ENCODE measurements at places on chromosomes 13 and 19.

- DNase-seq: no peak
- H3K27ac ChIP-seq: no peak overlapping the region
Measured at GRCh38 chr13:76790980-76791819, 95.0 kb downstream of the KCTD12 start.

DNA sequence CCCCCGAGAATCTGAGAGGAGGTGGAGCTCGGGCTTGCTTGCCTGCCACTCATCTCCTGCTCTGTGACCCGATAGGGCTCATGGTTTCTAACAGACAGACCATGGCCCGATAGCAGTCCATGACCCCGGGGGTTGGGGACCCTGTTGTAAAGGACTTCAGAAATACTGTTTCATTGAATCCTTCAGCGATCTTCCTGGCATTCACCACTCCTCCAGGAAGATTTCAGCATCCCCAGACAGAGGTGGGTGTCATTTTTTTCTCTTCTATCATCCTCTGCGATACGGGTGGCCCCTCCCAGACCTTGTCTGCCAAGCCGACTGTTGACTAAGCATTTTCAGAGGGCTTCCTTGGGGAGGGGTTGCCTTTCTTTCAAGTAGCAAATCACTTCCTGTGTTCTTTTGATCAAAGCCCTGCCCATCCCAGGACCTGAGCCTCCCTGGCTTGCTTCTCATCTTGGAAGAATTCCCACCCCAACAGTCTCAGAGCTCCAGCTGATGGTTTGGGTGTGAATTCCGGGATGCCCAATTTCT lies 1.7 kb downstream of the MYO1F start:
- H3K36me3 ChIP-seq: no peaks in the 10 kb centered on the region
- H3K4me1 ChIP-seq: peaks cover 12% of the 10 kb centered on the region
- H3K27me3 ChIP-seq: peaks cover 63% of the 10 kb centered on the region
- H3K27ac ChIP-seq: no peak overlapping the region

DNA sequence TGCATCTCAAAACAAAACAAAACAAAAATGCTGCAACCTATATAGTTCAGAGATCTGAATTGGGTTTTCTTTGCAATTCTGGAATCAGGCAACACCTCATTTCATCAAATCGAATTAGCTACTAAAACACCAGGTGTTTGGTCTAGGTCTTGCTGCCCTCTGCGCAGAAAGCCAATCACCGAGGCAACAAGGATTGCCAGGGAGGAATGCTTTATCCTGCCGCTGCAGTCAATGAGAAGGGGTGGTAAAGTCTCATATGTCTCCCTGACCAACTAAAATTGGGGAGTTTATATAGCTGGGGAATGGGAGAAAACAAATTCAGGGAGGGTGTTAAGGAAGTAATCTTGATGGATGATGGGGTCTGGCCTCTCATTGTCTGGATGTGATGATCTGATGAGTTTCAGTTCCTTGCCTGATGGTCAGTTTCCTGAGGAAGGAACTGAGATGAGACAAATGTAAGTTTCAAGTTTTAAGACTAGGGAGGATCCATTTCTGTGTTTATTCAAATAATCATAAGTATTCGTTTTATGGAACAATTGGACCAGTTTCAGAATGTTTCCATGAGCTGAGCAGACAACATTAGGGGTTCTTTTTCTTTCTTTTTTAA lies 5.0 kb upstream of the YJU2 start:
- H3K4me3 ChIP-seq: no peak overlapping the region
- no peak for DNase-seq
- peak overlapping the region; percentile 51 for H3K27ac ChIP-seq
- H3K4me1 ChIP-seq: peaks cover 13% of the 10 kb centered on the region

DNA sequence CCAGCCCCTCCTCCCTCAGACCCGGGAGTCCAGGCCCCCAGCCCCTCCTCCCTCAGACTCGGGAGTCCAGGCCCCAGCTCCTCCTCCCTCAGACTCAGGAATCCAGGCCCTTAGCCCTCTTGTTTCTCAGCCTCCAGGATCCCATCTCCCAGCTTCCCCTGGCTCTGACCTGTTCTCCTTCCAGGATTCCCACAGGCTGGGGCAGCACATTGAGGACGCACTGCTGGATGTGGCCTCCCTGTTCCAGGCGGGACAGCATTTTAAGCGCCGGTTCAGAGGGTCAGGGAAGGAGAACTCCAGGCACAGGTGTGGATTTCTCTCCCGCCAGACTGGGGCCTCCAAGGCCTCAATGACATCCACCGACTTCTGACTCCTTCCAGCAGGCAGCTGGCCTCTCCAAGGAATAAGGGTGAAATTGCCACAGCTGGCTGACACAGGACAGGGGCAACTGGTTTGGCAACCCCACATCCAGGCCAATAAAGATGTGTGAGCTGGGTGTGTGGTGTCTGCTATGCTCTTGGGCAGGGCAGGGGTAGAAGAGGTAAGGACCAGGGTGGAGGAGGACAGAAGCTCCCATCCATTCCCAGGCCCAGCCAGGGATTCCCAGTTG lies 22.4 kb downstream of the CPT1C start:
- H3K27ac ChIP-seq: no peak overlapping the region
- H3K4me3 ChIP-seq: no peak overlapping the region
- H3K27me3 ChIP-seq: peaks cover 31% of the 10 kb centered on the region
- no peaks in the 10 kb centered on the region for H3K36me3 ChIP-seq
- DNase-seq: no peak

GRCh38 chr13:39676315-39676876 lies 20.9 kb downstream of the COG6 start:
- no peaks in the 10 kb centered on the region for H3K27me3 ChIP-seq
- H3K36me3 ChIP-seq: no peaks in the 10 kb centered on the region
- H3K27ac ChIP-seq: no peak overlapping the region
- no peak overlapping the region for H3K4me3 ChIP-seq
- H3K4me1 ChIP-seq: no peaks in the 10 kb centered on the region

- H3K27ac ChIP-seq: no peak overlapping the region
- DNase-seq: no peak
- no peaks in the 10 kb centered on the region for H3K27me3 ChIP-seq
- H3K4me1 ChIP-seq: no peaks in the 10 kb centered on the region
- no peak overlapping the region for H3K4me3 ChIP-seq
Measured at GRCh38 chr13:67343777-67344176, 113.6 kb upstream of the PCDH9 start.

DNA sequence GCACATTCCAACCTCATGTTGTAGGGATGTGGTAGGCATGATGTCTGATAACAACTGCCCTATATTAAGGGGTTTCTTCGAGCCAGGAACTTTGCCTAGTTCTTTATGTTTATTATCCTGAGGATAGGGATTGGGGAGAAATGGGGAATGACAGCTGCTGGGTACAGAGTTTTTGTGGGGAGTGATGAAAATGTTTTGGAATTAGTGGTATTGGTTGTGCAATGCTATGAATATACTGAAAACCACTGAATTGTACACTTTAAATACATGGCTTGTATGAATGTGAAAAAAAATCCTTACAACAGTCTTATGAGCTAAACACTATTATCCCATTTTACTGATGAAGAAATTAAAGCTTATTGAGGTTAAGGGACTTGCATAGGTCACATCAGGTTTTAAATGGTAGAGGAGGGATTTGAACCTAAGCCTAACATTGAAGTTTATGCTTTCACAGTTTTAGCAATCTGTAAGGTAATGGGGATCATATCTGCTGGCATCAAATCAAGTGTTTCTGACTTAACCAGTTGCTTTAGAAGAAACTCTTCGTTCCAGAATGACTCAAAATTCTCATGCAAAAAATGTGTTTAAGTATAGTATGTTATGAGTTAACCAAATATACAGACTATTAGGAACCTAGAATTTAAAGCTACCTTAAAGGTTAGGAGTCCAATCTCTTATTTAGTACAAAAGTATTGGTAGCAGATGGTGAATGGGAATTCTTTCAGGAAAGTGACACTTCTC lies 61.4 kb downstream of the ERCC5 start:
- no peak overlapping the region for H3K27ac ChIP-seq
- no peak overlapping the region for H3K4me3 ChIP-seq
- no peaks in the 10 kb centered on the region for H3K4me1 ChIP-seq
- no peaks in the 10 kb centered on the region for H3K27me3 ChIP-seq
- H3K36me3 ChIP-seq: no peaks in the 10 kb centered on the region
- DNase-seq: no peak

DNA sequence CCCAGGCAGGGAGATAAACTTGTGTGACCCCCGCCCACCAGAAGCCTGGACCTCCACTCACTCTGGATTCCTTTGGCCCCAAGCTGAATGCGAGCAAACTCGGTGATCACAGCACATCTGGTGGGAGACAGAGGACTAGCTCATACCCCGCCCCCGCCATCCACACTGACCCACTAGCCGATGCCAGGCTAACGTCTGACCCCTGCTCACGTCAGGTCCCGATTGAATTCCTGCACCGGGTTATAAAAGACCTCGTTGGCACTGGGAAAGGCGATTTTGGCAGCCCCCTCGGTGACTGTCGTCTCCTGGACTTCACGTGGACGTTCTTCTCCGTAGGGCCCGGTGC lies 631 bp downstream of the TRMT1 start:
- H3K4me1 ChIP-seq: peaks cover 18% of the 10 kb centered on the region
- DNase-seq: no peak
- no peaks in the 10 kb centered on the region for H3K27me3 ChIP-seq
- peak overlapping the region; percentile 67 for H3K27ac ChIP-seq

DNA sequence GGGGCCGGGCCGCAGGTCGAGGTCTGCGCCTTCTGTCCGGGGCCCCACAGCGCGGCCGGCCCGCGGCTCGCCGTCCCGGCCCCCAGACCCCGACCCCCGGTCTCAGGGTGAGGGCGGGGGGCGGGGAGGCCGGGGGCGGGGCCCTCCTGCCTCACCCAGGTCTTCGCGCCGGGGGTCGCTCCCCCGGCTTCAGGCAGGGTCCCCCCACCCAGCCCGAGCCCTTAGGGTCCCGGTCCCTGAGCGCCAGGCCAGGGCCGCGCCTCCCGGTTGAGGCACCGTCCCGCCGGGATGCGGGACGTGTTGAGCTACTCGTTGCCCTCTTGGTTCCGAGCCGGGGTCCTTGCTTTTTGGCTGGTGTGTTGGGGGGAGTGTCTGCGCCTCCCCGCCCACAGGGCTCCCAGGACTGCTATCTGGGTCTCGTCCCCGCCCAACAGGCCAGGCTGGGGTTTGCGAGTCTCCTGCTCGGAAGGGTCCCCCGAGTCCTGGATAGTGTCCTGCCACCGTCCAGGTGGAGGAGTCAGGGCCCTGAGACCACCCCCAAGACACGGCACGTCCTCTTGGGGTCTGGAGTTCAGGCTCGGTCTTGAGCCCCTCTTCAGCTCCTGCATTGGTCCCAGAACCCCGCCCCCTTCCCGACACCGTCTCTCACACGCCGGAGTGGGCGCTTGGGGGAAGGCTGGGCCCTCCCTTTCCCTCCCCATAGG lies 452 bp downstream of the PIAS4 start:
- H3K27me3 ChIP-seq: no peaks in the 10 kb centered on the region
- peak overlapping the region; percentile 85 for H3K4me3 ChIP-seq
- no peaks in the 10 kb centered on the region for H3K36me3 ChIP-seq

GRCh38 chr13:106990594-106990993 lies 422.7 kb upstream of the ARGLU1 start:
- H3K4me1 ChIP-seq: no peaks in the 10 kb centered on the region
- no peaks in the 10 kb centered on the region for H3K27me3 ChIP-seq
- DNase-seq: no peak
- no peak overlapping the region for H3K4me3 ChIP-seq

- H3K27me3 ChIP-seq: peaks cover 70% of the 10 kb centered on the region
- no peak overlapping the region for H3K4me3 ChIP-seq
- H3K4me1 ChIP-seq: no peaks in the 10 kb centered on the region
- H3K27ac ChIP-seq: no peak overlapping the region
Measured at GRCh38 chr19:6987850-6988249, 33.4 kb downstream of the MBD3L2B start.

DNA sequence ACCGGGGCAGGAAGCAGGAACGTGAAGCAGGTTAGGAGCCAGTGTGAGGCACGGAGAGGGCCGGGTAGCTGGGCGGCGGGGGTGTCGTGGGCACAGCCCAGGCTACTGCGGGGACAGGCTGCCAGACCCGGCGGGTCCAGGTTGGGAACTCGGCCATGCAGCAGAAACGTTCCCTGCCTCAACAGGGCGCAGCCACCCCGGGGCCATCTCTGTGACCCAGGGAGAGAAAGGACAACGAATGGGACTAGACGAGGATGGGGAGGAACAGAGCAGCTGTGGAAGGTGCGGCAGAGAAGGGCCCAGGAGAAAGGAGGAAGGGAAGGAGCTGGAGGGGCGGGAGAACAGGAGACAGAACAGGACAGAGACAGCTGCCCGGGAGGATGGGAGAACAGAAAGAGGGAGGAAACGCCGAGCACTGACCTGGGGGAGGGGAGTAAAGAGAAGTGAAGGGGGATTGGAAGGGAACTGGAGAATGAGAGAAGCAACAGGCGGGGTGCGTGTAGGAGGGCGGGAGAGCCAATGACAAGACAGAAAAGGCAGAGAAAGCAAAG lies 12.9 kb upstream of the GARIN5A start:
- H3K27me3 ChIP-seq: no peaks in the 10 kb centered on the region
- H3K4me1 ChIP-seq: no peaks in the 10 kb centered on the region
- H3K4me3 ChIP-seq: no peak overlapping the region
- no peaks in the 10 kb centered on the region for H3K36me3 ChIP-seq

- no peaks in the 10 kb centered on the region for H3K27me3 ChIP-seq
- H3K27ac ChIP-seq: no peak overlapping the region
Measured at GRCh38 chr19:12779162-12779993, 4.0 kb upstream of the HOOK2 start.

- no peak overlapping the region for H3K27ac ChIP-seq
- H3K4me3 ChIP-seq: no peak overlapping the region
- DNase-seq: no peak
- H3K36me3 ChIP-seq: no peaks in the 10 kb centered on the region
- no peaks in the 10 kb centered on the region for H3K4me1 ChIP-seq
Measured at GRCh38 chr13:20706661-20707060, 3.2 kb downstream of the IL17D start.
